ENCODE measurements at places on chromosomes 12 and 14.

- DNase-seq, result no peak
Observed at GRCh38 chr12:1310653-1311052, 283.7 kb downstream of the FBXL14 start.

DNA sequence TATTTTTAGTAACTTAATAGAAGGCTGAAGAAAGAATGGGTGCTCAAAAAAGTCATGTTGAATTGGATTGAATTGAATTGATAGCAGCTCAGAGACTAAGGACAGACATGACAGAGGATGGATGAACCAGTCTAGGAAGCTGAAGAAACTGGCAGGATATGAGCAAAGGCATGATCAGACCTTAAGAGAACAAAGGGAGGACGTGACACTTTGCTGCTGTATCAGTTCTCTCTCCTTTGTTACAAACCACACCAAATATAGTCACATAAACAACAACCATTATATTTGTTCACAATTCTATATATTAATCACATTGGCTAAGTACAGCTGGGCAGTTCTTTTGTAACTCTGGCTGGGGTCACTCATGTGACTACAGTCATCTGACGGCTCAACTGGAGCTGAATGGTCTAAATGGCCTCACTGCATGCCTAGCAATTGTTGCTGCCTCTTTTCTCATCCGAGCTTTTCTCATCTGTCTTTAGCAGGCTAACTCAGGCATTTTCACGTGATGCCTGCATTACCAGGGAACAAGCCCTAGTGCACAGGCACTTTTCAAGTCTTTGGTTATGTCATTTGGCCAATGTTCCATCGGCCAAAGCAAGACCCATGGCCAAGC lies 355.0 kb downstream of the ETNK1 start:
- DNase-seq, result no peak

DNA sequence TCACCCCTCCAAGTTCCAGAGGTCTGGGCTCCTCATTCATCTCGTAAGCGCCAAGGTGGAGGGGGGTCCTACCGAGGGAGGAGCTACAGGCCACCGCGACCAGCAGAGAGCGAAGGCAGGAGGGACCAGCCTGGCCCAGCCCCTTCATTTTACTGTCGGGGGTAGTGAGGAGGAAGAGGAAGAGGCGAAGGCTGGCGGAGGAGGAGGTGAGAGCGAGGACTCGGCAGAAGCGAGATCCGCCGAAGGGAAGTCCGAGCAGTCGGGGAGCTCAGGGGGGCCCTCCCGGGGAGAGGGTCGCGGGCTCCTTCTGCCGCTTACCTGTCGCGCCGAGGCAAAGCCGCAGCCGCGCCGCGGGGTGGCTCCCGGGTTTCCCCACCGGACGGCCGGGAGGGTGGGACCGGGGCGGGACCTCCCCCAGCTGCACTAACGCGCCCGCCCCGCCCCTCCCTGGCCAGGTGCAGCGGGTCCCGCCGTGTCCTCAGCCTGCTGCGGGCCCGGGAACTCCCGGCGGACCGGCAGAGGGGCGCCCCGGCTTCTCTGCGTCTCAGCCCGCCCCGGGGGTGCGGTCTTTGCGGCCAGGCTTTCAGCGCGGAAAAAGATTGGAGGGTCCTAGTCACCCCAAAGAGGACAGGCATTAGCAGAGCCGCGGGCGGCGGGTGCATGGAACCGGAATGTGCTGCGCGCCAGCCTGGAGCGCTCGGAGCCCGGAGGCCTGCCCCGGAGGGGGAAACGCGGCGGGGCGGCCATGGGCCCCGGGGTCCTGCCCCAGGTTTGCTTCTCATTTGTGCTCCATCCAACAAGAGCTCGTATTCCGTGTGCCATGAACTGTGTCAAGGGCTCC lies at the start of gene GALNT6:
Gene GALNT6 (minus strand): TSS at position 124 of the 841 bp plus-strand sequence. CDS start 11,625 bp downstream, outside the sequence.
- DNase-seq, result peak; percentile 81

- no peak for DNase-seq
Observed at GRCh38 chr14:104678346-104678745, 11.1 kb upstream of the INF2 start.

- DNase-seq, result no peak
Observed at GRCh38 chr12:72282721-72283120, 10.6 kb downstream of the TRHDE start.

- no peak for DNase-seq
Observed at GRCh38 chr14:105765893-105766614, 239.7 kb downstream of the TMEM121 start.

- DNase-seq, result no peak
Observed at GRCh38 chr12:107244584-107244983, 151.2 kb upstream of the CRY1 start.

- no peak for DNase-seq
Observed at GRCh38 chr12:84361651-84362551, 550.7 kb downstream of the SLC6A15 start.

- DNase-seq, result no peak
Observed at GRCh38 chr14:54533100-54533499, 23.4 kb downstream of the CGRRF1 start.

- no peak for DNase-seq
Observed at GRCh38 chr14:61484826-61485584, 163.6 kb downstream of the PRKCH start.

GRCh38 chr12:26126340-26127284 lies 1.8 kb upstream of the BHLHE41 start:
- no peak for DNase-seq

DNA sequence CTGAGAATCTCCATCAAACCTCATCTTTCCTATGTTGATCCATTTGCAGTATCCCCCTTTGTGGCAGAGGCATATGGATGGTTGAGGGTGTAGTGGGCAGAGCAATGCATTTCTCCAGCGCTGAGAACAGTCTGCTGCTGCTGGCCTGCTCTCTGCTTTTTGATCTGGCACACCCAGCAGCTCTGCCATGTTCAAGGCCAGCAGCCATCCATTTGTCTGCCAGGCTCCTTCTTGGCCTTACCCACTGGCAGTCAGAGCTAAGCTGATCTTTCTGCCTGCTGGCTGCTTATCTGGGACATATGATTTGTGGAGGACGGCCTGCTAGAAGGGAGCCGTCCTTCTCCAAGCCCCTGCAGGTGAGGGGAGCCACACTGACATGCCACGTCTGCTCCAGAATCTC lies 17.0 kb downstream of the NPC2 start:
- DNase-seq, result no peak

DNA sequence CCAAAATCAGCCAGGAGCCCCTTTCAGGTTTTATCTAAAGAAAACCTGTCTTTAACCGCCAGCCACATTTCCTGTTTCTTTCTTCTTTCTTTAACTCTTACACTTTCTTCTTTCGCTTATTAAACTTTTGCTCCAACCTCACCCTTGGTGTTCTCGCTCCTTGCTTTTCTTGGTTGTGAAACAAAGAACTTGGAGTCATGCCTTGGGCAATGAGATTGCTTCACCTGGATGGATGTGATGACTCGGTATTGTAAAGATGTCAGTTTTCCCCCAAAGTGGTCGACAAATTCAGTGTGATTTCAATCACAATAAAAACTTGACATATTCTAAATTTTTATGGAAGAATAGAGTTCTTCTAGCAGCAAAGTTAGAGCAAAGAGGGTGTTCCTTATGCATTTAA lies 16.2 kb upstream of the TCL1A start:
- no peak for DNase-seq

GRCh38 chr12:100555722-100556121 lies 17.8 kb upstream of the GAS2L3 start:
- DNase-seq, result no peak

DNA sequence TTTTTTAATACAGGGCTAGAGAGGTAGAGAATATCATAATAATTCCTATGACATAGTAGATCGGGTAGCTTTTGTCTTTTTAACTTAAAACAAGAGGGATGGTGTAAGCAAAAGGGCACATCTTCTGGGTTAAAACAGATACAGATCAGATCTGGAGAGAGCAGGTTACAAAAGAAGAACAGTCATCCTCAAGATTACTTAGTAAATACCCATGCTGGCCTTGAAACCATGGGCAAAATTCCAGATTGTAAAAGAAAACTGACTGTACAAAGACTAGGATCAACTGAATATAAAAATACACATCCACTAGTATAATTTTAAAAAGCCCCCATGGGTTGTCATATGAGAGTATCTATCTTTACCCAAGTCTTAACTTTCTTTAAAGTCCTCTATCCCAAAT lies 76.7 kb downstream of the MED13L start:
- DNase-seq, result no peak

Measured in CD4-positive, alpha-beta T cell treated with Interleukin-21 for 1 hour (primary cell).